BJ (cell line): ENCODE measurements at places on chromosomes 5 and 9.

GRCh38 chr5:160266752-160267345 lies 37.5 kb downstream of the FABP6 start:
- no peak for DNase-seq

DNA sequence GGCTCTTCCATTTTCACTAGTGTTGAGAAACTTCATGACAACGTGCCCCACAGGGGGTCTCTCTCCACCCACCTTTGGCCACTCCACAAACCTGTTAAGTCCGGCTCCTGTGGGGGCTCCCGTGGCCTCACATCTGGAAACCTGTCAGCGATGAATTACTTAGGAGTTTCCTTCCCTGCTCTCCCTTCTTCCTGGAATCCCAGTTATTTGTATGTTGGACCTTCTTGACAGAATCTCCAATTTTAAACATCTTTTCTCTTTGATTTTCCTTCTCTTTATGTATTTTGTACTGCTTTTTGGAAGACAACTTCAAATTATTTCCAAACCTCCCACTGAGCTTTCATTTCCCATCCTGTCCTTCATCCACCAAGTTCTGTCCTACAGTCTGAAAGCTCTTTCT lies 55.1 kb upstream of the NRARP start:
- no peak for DNase-seq

DNA sequence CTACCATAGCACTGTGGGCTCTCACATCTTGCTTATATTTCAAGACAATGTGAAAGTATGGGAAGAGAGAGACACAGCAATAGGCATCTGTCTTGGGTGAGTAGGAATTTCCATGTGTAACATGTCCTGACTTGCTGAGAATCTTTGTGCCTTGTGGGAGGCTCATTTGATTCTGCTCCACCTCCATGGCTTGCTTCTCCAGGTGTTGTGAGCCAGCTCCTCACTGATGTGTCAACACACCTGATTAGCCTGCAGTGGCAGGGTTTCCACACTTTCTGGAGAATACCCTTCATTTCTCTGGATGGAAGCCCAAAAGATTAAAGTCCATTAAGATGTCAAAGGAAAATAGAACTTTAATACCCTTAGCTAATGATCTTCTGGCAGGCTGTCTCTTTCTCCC lies 613.6 kb downstream of the ZNF608 start:
- no peak for DNase-seq

DNA sequence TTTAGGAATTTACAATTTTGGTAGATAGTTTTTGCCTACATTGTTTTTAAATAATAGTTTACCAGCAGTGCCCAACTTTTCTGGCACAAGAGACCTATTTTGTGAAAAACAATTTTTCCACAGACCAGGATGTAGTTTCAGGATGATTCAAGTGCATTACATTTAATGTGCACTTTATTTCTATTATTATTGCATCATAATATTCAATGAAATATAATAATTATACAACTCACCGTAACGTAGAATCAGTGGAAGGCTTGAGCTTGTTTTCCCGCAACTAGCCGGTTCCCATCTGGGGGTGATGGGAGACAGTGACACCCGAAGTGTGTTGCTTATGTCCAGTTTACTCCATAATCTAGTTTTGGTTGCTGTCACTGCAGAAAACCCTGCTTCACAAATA lies 3.5 kb upstream of the HNRNPA0 start:
- no peak for DNase-seq

DNA sequence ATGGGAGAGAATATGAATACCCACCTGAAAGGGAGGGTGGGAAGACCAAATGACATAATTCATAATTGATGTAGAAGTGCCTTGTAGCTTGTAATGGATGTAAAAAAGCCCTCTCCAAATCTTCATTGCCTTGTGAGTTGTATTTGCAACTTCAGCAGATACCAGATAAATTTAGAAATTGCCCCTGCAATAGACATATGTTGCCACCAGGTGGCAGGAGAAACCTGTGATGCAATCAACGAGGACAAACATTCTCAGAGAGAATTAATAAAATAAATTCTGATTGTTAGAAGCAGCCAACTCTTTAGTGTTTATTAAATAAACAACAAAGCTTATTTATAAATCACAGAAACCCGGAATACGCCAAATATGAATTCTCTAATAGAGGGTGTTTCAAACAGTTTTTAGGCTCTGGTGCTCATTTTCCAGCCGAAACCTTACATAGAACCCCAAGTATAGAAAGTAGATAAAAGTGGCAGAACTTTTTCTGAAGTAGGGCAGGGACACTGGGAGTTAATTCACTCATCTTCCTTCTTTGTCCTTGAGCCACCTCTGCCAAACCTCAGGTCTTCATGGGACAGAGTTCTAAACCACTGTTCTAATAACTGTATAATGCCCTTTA lies 147.8 kb downstream of the TMEM38B start:
- DNase-seq: no peak

DNA sequence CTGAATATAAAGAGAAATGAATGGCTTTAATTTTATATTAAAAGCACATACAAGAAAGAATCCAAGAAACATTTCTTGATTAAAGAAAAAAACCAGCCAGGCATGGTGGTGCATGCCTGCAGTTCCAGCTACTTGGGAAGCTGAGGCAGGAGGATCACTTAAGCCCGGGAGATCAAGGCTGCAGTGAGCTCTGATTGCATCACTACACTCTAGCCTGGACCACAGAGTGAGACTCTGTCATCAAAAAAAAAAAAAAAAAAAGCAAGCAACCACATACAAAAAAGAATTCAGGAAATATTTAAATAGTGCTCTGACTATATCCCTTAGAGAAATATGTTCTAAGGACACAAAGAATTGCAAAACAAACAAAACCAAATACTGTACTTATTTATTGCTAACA lies 2.5 kb upstream of the PLAC8L1 start:
- DNase-seq: no peak

- DNase-seq: no peak
Measured at GRCh38 chr5:157485811-157486210, 25.8 kb downstream of the NIPAL4 start.
